Erythroblast (primary cell): ENCODE measurements at places on chromosomes 3 and 15.

GRCh38 chr3:72473156-72473555, 375.1 kb downstream of the SHQ1 start:
- DNase-seq = no peak

DNA sequence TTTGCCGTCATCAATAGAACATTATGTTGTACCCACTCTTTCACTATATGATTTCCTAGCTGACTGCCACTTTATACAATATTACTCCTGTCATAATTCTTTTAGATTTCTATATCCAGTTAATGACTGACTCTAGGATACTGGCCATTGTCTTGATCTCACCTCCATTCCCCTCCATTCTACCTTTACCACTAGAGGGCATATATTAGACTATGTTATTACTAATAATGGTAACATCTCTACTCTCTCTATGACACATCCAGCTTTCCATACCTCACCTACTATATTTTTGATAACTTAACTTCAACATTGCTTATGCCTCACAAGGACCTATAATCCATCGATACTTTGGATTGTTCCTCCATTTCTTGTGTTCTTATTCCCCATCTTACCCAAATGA, 31.4 kb upstream of the POU1F1 start:
- DNase-seq = no peak

- DNase-seq = no peak
These were observed 51.0 kb upstream of the ATP1B3 start for GRCh38 chr3:141825216-141826011.

- DNase-seq = no peak
These were observed 158.4 kb downstream of the KLHL25 start for GRCh38 chr15:85636351-85636750.

GRCh38 chr15:46854564-46854963, 862.7 kb upstream of the SEMA6D start:
- DNase-seq = no peak

DNA sequence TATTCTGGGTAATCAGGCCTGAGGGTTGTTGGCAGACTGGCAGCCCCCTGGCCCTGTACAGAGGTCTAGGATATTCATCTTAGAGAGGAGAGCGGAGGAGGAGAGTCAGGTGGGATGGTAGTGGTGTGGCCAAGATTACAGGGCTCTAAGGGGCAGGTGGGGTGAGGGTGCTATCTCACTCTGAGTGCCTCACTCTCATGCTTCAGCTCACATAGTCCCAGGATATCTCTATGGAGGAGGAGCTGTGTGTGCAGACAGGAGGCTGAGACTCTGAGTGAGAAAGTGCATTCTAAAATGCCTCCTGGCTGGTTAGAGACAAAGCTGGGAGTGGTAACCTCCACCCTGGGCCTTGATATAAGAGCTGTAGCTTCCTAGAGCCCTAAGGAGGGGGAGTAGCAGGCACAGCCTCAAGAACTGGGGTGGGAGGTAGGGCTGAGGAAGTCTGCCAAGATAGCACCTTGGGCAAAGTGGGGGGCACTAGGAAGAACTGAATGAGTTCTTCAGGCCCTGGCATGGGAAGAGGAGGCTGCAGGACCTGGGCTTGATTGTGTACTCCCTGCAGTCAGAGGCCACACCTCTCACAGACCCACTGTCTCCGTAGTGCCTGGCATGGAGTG, 39.9 kb downstream of the CLSTN2 start:
- DNase-seq = no peak
